ENCODE measurements at places on chromosomes 2 and 18. TPM values are rescaled to one million over a fixed set of nuclear protein-coding genes. Genes with fewer than 3 reads are reported as not detected.

DNA sequence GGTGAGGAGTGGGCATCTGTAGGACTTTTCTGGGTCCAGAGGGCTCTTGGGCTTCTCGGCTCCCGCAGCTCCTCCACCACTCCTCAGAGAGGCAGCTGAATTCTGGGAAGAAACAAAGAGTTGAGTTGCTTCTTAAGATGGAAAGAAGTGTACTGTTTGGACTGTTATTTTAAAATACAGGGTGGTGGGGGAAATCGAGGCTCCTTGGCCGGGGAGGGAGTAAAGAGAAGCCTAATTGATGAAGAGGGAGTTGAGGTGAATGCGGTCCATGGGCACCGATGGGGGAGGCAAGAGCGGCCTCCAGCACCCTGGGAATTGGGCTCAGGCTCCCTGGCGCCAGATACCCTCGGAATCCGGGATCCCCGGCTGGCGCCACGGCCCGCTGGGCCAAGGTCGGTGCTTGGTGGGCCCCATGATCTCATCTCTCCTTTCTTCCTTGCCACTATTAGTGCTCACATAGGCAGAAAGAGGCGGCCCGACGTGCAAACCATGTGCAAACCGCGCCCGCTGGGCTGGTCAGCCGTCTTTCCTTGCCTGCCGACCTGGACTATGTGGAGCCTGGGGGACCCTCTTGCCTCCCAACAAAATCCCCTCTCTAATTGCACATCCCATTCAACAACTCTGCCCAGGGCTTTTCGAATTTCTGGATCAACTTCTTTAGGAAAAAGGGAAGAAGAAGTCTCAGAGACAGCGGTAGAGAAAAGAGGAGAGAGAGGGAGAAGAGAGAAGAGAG is 604 bp upstream of the SIX3 start:
- DNase-seq = no peak

DNA sequence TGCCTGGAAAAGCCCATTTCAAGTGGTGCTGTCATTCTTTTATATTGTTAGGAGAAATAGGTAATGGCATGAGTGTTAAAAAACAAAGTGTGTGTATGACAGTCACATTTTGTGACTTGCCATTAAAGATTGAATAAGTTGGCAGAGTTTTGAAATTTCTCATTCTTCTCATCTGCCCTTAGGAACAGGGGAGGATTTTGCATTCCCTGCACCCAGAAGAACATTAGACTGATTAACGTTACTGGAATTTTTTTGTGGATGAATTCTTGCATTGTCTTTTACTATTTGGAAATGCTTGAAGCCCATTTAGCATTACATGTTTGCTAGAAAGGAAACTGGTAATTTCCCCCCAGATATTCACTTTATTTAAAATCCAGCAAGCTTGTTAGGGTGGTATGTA is 162.2 kb downstream of the BABAM2 start:
- no peak for DNase-seq

Gene SH3RF3
- 4.7 TPM for polyA plus RNA-seq

Gene HOXD8
- 39.5 TPM for polyA plus RNA-seq
